ENCODE measurements at places on chromosomes 1 and 21.

DNA sequence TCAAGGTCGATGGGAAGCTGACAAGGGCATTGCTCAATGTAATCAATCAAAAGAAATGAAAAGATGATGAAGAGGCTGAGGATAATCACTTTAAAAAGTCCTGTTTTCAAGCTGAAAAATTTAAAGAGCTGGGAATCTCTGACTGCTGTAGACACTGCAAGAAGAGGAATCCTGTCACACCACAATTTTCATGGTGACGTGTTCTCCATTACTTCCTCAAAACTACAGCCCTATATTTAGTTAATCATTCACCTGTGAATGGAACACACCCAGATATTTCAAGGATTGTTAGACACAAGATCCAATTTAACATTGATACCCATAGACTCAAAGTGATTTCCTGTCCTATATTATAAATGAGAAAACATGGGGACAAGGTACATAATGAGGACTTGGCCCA is 1048.3 kb downstream of the AMY1C start:
- DNase-seq: no peak

- no peak for DNase-seq
Observed at GRCh38 chr1:159911326-159912070, 11.5 kb upstream of the CFAP45 start.

- no peak for DNase-seq
Observed at GRCh38 chr1:241916196-241916595, 41.4 kb upstream of the BECN2 start.

DNA sequence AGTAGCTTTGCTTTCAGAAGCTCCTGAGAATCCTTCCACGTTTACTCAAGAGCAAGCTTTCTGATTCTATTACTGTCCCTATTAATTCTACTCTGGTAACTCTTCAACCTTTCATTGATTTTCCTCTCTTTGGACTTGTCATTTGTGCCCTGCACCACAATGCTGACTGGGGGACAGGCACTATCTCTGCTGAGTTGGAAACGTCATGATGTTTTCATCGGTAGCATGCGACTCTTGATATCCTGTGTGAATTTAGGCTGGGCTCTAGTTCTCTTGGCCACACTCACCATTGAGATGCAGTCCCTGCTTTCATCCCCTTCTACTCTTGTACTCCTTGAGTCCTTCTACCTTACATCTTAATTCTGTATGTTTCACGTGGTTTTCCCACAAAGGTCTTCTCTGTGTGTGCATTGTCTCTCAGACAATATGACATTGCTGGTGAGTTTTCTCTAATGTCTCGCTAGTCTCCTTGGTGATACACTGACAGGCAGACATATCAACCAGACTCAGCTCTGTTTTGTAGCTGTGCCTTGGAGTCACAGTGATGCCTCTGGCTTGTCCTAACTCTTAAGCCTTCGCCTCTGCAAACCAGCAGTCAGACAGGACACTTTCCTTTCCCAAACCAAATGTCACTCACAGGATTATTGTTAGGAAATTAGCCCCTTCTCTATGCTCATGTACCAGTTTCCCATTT is 223.6 kb upstream of the ADGRL2 start:
- DNase-seq: no peak

GRCh38 chr1:154809436-154810413 is 60.4 kb downstream of the KCNN3 start:
- no peak for DNase-seq

- no peak for DNase-seq
Observed at GRCh38 chr1:2391931-2392509, 379 bp downstream of the RER1 start.

- DNase-seq: no peak
Observed at GRCh38 chr1:180909462-180909976, 3.2 kb upstream of the KIAA1614 start.

DNA sequence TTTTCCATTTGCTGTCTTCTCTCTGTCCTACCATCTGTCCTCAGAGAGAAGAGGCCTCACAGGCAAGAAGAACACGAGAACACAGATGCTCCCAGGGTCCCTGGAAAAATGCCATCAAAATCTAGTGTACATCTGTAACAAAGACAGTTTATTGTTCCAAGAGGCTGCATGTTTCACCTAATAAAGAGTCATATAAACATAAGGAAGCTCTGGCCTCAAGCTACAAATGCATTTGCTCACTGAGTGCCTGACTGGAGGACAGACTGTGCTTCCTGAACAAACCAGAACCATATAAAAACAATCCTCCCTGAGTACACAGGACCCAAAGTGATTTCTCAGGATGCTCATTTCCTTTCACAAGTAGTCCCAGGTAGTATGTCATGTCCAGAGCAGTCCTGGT is 76.3 kb upstream of the SLC44A3 start:
- DNase-seq: no peak

DNA sequence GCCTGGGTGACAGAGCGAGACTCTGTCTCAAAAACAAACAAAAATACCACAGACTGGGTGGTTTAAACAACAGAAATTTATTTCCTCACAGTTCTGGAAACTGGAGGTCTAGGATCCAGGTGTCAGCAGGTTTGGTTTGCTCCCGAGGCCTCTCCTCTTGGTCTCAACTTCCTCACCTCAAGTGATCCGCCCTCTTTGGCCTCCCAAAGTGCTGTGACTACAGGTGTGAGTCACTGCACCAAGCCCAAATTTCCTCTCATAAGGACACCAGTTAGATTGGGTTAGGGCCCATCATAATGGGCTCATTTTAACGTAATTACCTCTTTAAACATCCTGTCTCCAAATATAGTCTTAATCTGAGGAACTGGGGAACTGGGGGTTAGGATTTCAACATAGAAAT is 35.5 kb downstream of the MFSD2A start:
- no peak for DNase-seq

DNA sequence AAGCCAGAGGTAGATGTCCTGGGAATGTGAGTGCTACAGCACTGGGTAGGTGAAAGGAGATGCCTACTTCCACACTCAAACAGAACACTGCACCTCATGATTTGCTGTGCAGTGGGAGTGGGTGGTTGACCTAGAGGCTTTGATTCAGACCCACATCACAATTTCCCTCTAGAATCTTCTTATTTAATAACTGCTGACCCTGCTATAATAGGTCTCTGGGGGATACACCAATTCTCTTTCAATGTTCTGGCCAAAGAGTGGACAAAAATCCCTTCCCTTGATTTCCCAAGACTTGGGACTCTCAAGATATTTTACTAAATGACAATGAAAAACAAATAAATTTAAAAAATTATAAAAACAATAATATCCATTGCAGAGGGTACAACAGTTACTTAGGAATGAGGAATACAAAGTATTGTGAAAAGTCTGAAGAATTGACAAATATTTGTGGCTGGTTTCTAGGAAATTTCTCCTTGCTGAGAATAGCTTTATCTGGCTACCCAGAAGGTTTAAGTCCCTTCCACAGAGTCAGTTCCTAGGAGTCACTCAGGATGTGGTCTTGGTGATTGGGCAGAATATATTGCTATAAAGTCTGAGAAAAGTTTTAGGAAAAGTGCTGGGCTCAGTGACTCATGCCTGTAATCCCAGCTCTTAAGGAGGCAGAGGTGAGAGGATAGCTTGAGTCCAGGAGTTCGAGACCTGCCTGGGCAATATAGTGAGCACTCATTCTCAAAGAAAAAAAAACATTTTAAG is 2.4 kb upstream of the FCGR2A start:
- DNase-seq: no peak

DNA sequence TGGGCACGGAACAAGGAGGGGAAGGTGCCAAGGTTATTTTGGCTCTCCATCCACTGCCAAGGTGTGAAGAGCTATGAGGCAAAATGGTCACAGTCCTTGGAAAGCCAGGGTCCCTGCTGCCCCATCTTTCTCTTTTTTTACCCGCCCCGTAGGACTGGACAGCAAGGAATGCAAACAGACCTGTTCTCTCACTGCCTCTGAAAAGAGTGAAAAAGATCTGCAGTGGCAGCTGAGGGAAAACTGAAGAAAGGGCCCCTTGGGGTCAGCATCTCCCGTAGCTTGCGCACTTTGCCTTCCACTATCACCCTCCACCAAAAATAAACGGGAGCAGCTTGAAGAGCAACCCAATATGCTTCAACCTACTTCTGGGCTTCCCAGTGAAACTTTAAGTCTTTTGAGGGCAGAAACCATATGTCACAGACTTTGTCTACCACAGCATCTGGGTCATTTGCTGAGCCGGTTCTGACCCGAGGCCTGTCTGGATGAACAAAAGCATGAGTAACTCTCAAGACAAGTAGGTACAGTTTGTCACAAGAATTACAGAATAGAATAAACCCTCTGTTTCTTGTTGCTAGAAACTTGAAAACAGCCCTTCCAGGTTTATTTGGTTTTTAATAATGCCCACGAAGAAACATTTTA is 9.4 kb upstream of the KIF14 start:
- DNase-seq: no peak

Measured in H9 (cell line).